ENCODE measurements at places on chromosomes 16 and 17.

DNA sequence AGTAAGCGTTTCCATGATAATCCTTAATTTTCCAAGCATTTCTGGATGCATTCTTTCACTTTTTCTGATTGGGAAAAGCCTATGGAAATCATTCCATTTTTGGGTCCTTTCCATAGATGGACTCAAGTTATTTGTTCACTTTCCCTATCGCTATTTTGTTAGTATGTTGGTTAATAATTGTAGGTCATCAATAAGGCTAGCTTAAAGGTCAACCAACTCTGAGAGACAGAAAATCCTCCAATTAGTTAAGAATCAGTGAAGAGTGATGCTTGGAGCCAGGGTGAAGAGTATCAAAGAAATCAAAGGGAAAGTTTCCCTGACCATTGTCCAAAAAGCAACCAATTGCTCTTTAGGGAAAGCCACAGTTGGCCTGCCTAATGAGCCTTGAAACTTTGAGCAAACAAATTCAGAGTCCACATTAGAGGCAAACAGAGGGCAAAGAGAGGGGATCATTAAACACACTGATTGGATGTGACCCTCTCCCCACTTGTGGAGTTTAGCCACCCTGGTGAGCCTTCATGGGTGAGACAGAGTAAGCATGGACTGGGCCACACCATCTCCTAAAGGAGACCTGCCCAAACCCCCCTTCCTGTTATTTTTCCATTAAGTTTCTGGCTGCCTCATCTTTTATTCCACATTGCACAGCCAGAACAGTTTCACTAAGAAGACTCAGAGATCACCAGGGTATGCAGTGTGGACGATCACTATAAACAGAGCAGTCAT, 133.4 kb upstream of the DYNLRB2 start:
- no peak for DNase-seq

- DNase-seq, result no peak
Observed at GRCh38 chr16:89332902-89333245, 115.4 kb downstream of the ZNF778 start.

GRCh38 chr16:17067882-17068281, 402.9 kb downstream of the XYLT1 start:
- no peak for DNase-seq

DNA sequence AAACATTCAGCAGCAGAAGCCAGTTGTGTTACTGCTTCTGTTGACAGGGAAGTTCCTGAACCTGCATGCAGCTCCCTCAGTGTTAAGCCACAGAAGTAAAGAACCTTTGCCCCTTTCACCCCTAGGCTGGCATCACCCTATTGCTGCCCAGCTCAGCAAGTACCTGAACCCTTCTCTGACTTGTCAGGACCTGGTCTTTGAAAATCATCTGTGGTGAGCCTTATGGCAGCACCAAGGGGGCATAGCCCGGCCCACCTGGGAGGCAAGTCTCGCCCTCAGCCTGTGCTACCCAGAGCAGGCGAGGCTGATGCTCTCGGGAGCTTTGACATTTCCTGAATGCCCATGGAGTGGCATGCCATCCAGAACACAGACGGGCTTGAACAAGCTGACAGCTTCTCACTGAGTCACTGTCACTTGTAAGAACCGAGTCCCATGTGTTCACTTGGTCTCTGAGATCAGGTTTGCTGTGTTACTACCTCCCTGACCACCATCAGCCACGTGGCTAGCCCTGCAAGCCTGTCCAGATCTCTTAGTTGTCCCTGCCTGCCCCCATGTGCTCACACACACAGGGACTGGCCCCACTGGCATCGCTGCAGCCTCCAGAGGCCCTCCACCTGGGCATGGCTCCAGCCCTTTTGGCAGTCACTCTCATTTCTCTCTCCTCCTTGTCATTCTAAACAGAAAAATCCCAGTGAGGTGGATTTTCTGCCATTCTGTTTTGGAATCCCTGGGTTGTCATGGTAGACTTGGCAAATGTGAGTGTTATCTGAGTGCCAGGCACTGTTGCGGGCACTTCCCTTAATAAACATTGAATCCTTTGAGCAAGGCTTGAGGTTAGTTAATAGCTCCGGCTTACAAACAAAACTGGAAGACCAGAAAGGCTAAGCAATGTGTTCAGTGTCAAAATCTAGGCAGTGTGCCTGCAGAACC, 2.9 kb upstream of the CARMIL2 start:
- DNase-seq, result no peak

GRCh38 chr17:32010114-32010513, 2.9 kb downstream of the LRRC37B start:
- DNase-seq, result no peak
